ENCODE measurements at places on chromosomes 5 and 9. TPM values are rescaled to one million over a fixed set of nuclear protein-coding genes. Genes with fewer than 3 reads are reported as not detected.

DNA sequence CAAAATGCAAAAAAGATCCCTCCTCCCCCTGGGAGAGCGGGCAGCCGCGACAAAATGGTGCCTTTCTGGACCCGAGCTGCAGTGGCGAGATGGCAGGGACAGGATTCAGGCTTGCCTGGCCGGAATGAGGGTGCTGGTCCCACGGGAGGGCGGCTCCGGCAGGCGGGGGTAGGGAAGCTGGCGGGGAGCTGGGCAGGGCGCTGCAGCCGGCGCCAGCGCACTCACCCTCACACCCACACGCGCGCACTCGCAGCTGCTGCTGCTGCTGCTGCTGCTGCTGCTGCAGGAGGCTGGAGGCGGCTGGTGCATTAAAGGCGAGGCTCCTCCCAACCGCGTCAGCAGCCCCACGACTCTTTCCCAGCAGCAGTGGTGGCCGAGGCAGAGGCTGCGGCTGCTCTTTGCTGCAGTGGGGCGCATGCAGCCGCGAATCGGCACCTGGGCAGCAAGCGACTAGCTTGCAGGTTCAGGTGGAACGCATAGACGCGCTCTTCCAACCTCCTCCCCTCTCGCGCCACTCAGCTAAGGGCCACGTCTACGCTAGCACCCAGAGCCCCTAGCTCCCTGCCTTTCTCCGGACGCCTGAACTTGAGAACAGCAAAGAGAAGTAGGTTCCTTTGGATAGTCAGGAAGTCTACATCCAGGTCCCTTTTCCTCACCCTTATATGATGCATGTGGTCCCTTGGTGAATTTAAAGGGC lies at the start of gene PPP2R2B:
Gene PPP2R2B (minus strand): TSS at position 282 of the 697 bp plus-strand sequence.
- DNase-seq, result peak; percentile 33

DNA sequence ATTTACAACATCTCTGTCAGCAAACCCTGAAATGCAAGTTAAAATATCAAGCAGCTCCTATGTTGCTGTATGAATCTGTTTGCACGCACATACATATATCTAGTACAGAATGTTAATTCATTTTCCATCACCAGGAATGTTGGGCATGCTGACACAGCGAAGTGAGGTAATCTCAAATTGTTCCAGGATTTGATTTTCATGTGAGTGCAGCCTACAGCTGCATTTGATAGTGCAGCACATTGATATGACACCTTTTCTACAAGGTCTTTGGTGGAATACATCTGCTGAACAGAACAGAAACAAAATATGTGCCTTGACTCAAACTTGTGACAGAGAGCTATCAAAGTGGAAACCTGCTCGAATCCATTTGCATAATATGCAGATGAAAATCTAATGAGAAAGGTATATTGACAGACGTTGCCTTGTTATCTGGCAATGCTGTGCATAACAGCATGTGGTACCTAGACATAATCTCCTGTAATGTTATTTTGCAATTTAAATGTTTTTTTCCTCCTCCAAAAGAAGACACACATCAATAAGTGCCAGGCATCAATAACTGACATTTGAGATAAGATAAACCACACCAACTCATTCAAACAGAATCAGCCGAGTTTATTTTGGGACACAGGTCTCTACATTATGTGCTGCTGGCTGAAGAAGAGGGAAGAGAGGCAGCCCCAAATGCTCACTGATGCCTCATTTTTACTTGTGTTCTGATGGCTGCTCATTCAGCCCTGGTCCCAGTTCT lies 512.2 kb downstream of the ZNF608 start:
- no peak for DNase-seq

DNA sequence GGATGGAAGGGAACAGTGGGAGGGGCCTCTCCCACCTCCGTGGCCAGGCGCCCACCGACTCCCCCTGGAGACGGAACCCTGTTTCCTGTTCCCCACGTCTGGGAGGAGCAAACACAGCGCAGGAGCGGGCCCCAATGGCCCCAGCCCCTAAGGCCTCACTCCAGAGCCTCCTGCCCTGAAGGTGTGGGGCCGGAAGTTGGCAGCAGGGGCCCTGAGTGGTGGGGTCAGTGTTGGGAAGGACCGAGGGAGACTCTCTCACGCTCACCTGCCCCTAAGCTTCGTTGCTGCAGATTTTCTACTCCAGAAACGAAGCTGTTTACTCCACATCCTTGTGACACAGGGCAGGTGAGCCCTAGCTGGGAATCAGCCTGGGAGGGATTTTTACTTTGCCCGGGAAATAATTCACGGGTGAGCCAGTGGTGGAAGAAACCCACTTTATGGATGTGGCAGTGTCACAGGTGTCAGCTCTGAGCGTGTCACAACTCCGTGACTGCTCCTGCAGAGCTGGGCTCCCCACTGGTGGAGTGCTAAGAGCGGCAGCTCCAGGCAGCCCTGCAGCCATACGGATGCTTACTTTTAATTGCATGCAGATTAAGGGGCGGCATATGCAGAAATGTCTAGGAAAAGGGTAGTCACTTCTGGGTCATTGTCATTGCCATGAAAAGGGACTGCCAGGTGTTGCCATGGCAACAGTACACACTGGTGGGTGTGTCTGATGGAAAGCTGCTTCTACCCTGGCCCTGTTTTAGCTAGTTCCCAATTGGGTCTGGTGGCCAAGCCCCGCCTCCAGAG lies 77.5 kb upstream of the OLFM1 start:
- no peak for DNase-seq

DNA sequence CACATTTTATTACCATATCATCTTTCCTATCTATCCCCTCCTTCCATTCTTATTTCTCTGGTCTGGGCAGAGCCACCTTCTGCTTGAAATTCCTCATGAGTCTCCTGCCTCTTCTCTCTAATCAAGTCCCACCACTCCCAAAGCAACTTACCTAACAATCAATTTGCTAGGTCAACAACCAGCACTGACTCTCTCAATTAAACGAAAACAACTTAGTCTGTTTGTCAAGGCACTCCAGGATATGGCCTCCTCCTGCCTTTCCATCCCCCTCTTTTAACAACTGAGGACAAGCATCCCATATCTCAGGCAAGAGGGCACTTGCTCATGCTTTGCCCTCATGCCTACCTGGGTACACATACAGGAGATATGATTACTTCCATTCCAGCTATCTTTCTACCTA lies 47.4 kb downstream of the HCN1 start:
- no peak for DNase-seq

GRCh38 chr5:34034534-34035327 lies 8.3 kb downstream of the C1QTNF3 start:
- no peak for DNase-seq

- DNase-seq, result no peak
These were observed 484.9 kb downstream of the BNC2 start for GRCh38 chr9:16385590-16385989.

DNA sequence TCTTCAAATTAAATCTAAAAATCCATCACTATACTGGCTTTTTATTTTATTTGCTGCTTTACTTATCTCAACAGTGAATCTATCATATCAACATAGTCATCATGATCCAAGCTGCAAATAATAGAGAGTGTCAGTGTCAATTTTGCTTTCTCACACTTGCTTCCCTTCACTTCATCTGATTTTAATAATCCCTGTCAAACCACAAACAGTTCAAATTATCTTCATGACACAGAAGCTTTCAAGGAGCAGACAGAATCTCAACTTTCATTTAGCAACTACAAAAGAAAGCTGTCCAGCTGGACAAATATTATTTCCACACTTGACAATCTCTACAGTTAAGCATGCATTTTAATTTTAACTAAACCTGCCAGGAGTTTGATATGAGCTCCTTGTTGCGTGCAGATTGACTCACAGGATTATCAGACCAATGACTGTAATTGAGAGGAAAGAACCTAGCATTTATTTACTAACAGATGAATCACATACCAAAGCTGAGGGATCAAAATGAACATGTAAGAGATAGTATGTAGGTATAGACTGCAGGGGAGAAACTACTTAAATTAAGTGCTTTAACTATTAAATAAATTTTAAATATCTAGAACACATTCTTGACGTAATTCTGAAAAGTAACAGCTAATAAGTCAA lies 56.0 kb downstream of the KIAA0825 start:
- DNase-seq, result no peak

DNA sequence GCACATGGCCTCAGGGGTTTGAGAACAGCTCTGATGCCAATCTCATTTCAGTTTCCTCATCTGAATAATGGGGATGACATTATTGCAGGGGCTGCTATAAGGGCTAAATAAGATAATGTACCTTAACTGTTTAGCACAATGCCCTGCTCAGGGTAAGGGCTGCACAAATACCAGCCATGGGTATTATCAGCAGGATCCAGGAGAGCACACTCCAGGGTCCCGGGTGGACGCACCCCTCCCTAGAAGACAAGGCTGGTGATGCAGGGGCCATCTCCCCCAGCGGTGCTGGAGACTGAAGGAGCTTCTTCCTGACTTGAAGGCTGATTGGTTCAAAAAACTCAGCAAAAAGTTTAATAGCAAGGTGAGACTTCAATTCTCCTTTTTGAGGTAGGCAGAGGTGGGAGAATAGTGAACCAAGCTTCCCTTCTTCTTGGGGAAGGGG lies 2.7 kb upstream of the CXXC5 start:
- no peak for DNase-seq

GRCh38 chr9:125746774-125747052 lies 460 bp upstream of the PBX3 start:
- DNase-seq, result no peak

DNA sequence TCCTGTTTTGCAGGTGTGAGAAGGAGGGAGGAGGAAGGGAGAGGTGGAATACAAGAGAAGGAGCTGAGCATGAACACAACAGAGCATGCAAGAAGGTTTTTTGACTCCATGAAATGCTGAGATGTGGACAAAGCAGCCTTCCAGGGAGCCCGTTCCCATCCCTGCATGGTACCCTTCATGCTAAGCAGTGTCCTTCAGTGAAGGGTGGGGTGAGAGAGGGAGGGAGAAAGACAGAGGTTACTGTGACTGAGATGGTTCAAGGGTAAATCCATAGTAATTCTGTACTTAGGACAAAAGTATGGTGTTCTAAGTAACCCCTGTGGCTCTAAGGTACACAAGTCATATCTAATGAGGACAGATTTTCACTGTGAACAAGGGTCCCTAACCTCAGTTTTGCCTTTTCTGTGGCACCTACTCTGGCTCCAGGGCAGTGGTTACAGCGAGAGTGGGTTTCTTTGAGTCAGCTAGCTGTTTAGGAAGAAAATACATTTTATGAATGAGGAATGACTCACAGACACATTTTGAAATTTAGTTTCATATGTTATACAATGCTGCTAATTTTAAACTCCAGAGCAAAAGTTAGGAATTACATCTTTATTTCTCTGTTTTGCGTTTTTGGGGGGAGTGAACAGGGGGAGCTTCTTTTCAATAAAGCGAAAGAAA lies 184.9 kb upstream of the SLC12A2 start:
- DNase-seq, result no peak

- DNase-seq, result no peak
These were observed 168.5 kb downstream of the DOCK2 start for GRCh38 chr5:169805527-169805934.

The IFNA21 gene
- not detected for total RNA-seq

The LHX2 gene
- not detected for total RNA-seq

The ANKRD31 gene
- 0.08 TPM for total RNA-seq

The TNC gene
- 54.5 TPM for total RNA-seq

All from left cardiac atrium (tissue), 4 donors.